ENCODE measurements at places on chromosomes 11 and 22.

DNA sequence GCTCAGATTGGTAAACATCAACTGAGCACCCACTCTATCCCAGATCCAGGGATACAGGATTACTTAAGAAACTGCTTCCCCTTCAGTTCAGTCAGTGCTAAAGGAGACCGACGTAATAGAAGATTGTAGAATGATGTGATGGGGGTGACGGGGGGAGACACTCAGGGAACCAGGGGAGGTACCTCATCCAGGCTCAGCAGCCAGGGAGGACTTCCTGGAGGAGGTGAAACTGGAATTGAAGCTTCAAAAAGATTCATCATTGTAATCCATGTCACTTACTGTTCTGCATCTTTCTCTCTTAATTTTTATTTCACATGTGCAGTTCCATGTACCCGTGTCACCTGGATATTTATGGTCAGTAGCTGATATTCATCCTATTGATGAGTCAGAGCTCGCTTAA lies 19.1 kb upstream of the TEF start:
- DNase-seq: no peak

DNA sequence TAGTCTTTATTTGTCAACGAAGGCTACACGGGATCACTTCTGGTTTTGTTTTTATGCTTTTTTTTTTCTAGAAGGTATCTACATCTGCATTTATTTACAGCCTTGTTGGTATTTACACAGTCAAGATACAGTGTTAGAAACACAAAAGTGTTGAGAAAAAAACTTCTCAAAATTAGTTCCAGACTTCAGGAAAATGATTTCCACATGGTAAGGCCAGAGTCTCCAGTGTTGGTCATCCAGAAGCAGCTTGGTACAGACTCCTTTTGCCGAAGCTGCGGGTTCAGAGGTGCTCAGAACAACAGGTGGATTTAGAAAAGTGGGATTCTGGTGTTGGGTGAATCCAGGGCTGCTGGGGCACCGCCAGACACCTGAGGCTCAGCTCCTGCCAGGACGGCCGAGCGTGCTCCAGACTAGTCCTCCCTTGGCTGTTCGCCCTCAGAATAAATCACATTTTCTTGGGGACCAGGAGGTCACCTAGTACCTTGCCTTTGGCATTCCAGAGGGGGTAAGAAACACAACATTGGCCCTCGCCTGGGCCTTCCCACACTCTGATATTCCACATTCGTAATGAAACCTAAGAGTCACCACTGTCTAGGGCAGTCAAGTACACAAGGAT lies 78.7 kb upstream of the NARS2 start:
- DNase-seq: no peak

DNA sequence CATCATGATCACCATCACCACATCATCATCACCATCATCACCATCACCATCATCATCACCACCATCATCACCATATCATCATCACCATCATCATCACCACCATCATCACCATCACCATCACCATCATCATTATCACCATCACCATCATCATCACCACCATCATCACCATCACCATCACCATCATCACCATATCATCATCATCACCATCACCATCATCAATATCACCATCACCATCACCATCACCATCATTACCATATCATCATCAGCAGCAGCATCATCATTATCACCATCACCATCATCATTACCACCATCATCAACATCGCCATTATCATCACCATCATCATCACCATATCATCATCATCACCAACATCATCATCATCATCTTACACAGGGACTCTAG lies 351.1 kb downstream of the MIAT start:
- no peak for DNase-seq

DNA sequence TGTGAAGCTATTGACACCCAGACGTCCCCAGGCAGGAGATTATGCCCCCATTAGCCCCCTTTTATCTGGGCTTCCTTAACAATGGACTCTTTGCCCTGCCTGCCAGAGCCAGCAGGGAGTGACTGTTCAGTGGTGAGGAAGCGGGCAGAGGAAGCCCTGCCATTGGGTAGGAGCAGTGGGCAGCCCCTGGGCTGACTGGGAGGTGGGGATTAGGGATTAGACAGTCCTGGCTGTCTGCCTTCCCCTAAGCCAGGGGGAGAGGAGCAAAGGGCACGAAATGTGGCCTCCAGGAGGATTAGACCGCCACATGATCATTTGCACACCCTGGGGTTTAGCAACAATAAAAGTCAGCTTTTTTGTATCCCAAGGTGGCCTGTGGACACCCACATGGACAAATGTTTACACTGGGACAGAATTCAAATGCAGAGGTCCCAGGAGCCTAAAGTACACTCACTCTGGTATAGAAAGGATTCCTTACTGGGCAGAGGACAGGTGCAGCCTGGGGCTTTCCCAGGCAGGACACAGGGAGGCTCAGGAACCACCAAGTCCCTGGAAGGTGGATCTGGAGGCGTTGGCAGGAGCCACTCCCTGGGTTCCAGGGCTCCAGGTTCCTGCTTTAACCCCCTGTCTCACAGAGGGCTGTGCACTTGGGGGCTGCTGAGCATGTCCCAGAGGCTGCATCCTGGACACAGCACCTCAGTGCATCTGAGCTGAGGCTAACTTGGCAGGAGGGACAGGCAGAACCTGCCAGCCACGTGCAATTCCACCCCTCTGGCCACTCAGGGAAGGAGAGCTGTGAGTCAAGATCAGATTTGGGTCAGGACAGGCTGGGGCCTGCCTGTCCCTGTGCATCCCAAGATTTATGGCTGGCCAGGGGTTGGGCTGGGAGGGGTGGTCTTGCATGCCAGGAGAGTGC lies 2.1 kb downstream of the PNPLA3 start:
- peak; percentile 21 for DNase-seq

All from NCI-H2081 (cell line).